Fibroblast of the aortic adventitia (primary cell): ENCODE measurements at places on chromosomes 7 and 10.

DNA sequence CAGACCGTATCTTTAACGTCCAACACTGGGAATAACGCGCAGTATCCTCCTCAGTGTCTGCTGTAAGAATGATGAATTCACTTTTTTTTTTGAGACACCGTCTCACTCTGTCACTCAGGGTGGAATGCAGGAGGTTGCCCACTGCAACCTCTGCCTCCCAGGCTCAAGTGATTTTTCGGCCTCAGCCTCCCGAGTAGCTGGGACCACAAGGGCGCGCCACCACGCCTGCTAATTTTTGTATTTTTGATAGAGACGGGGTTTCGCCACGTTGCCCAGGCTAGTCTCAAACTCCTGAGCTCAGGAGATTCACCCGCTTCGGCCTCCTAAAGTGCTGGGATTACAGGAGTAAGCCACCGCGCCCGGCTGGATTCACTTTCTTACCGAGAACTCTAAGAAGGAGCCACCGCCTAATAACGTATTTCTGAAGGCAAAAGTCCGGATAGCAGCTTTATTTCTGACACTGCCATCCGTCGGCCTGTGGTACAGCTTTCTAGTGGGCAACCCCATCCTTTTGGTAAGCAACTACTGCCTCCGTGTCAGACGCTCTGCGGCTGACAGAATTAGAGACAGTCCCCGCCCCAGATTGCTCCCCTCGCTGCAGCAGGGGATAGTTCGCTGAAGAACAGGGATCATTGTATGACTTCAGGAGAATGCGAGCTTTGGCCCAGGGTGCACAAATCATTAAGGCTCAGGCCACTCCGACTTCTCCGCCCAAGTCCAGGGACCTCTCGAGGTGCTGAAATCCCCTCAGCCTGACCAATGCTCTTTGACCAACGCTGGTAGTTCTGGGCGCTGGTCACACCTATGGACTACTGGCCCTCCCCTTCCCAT lies 662 bp downstream of the POLR3A start:
- DNase-seq, result peak; percentile 60

DNA sequence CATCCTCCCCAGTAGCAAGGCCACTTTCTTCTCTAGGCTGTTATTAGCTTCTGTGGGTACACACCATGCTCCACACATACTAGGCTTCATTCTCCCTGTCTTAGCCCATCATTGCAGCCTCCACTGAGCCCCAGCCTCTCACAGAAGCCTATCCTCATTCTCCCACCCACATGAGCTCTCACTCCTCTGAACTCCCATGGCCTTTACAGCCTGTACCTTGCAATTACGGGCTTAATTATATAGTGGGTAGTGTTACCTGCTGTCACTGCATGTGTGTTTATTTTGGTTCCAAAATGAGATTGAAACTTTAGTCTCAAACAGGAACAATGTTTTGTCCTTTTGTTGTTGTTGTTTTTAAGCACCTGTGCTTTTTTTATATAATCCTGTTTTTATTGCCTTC lies 460.0 kb downstream of the KCNMA1 start:
- DNase-seq, result no peak

DNA sequence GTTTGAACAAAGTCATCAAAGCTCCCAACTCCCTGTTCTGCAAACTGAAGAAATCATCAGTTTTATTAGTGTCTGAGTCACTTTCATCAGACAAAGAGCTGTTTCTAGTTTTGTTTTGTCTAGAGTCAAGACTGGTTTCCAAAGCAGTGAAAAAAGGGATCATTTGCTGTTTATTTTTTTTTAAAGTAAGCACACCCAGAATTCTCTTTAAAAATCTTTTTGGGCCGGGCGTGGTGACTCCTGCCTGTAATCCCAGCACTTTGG lies 972.0 kb upstream of the CELF2 start:
- no peak for DNase-seq

- no peak for DNase-seq
Observed at GRCh38 chr10:90168244-90168643, 466.9 kb downstream of the KIF20B start.

DNA sequence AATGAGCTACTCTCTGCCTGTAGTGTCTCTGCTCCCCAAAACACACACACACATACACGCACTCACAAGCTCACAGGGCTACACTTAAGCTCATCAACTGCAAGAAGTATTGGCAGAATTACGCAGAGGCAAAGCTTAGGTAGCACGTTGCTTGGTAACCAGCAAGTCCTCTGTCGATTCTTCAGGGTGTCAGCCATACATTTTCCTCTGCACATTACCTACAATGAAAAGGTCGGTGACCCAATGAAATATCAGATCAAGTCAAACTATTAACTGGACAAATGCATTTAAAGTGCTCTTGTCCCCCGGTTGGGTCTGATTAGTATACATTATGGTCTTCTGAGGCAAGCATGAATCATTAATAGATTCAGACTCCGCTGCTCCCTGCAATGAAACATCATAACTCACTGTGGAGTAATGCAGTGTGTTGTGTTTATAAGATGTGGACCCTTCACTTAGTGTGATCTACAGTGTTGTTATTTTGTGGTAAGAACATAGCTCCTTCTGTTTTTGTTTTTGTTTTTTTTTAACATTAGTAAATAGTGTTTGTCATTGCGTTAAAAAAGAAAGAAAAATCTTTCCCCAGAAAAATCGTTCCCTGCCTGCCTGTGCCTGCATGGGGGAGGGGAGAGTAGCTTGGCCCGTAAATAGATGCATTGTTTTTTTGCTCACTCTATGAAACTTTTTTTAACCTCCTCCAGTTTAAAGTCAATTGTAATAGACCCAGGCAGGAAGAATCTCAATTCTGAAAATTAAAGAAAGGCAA lies 325.5 kb downstream of the SFMBT2 start:
- no peak for DNase-seq

DNA sequence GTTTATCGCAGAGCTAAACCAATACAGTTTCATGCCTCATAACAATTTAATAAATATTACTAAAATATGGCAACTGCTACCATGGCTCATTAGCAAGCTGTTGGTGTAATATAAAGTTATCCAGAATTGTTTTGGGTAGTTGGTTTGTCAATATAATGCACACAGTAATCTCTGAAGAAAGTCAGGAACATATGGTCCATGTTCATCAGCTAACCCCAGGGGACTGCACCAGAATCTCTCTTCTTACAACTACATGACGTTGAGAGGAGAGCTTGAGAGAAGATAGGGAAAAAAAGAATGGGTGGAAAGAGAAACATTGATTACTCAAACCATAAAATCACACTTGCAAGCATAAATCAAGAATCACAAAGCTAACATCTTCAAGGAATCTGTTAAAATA lies 333.7 kb downstream of the NRG3 start:
- DNase-seq, result no peak

DNA sequence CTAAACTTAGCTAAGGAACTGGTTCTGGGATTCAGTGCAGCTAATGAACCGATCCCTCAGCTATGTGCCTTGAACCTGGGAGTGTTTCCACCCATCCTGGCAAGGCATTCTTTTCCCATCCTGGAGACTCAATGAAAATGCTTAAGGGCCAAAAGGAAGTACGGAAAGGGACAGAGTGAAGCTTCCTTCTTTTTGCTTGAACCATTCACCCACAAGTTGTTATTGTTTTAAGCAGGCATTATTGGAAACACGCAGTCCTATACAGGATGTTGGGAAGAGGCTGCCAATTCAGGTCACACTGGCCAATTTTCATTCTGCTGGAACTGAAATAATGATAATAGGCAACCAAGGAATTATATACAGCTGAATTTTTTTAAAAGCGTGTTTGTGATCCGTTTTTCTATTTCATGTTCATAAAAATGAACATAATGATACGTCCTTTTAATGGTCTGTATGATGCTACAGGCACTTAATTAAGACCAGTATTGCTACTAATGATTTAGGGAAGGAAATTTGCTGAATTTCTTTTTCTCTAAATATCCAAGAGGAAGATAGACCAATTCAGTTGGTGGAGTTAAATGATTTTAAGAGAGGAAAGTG lies 57.8 kb upstream of the FZD1 start:
- DNase-seq, result no peak

DNA sequence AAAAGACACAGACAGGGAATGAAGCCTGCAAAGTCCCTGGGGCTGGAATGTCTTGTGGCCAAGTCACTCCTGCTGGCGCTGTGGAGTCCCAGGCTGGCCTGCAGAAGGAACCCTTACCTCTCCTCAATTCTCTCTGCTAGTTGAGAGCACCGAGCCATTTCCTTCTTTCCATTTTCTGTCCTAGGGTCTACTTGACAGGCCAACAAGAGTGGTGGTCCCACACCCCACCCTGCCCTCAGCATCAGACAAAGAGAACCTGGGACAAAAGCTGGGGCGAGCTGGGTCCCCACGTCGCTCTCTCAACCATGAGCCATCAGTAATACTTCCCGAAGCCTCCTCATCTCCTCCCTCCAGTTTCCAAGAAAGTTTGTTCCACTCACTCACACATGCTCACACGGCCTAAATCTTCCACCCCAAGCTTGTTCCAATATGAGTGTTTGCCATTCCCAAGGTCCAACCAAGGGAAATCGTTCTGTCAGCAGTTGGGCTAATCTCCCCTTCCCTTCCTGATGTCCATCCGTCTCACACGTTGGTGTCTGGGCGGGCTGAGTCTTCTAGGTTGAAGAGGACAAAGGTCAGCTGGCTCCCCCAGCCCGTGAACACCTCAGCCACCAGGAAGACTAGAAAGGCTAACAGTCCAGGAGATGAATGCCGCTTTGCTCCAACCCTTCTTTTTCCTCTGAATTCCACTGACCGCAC lies 44.3 kb downstream of the CLEC2L start:
- no peak for DNase-seq

DNA sequence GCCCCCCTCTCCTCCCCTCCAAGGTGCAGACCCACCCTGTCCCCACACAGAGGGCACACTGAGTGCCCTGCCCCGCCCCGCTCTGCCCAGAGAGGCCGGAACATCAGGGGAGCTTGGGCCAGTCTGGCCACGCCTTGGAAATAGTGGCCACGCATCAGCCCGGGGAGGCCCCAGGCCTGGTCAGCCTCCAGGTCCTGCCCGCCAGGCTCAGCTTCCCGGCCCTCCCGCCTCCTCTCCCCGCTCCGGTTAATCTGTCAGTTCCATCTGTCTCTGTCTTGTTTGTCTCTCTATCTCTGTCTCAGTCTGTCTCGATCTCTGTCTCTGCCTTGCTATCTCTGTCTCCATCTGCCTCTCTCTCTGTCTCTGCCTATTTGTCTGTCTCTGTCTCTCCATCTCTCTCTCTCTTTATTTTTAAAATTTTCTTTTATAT lies 28.9 kb upstream of the TNRC18 start:
- peak; percentile 35 for DNase-seq

DNA sequence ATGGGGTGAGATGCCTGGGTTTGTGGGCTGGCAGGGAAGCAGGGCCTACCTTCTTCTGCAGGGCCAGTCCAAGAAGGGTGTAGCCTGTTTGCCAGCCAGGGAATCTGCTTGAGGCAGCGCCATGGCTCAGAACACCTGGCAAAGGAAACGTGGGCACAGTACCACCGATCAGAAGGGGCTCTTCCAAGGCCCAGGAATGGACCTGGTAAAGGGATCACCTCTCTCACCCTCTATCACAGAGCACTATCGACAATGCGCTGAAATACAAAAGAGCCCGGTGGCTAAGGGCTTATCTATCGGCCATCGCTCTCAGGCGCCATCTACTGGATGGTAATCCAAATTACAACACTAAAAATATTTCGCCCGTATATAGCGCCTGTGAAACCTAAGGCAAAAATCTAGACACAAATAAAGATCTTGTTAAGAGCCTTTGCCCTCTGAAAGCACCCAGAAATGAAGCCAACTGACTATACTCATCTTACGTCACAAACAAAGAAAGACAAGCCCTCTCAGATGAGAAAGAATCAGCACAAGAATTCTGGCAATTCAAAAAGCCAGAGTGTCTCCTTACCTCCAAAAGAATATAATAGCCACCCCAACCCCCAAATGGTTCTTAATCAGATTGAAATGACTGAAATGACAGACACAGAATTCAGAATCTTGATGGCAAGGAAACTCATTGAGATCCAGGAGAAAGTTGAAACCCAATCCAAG lies 217.8 kb upstream of the HPS1 start:
- DNase-seq, result peak; percentile 31

- no peak for DNase-seq
Observed at GRCh38 chr7:153886506-153887441, 165.4 kb upstream of the DPP6 start.

DNA sequence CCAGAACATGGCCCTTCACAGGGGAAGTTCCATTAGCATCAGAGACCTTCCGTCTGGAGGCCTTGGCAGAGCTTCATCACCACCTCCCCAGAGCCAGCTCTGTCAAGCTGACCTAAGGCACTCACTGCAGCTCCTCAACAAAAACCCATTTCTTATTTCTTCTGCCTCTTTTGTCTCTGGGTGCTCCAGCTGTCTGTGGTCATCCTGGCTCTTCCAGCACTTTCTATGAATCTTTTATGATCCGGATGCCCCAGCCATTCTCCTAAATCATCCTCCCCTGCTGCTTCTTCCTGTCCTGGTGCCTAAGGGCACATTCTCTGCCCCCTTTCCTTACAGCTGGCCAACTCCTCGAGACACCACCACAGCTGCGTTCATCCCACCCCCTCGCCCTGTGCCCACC lies 171.7 kb upstream of the INSYN2A start:
- DNase-seq, result no peak

GRCh38 chr10:103558911-103559310 lies 65.4 kb downstream of the NEURL1 start:
- no peak for DNase-seq

DNA sequence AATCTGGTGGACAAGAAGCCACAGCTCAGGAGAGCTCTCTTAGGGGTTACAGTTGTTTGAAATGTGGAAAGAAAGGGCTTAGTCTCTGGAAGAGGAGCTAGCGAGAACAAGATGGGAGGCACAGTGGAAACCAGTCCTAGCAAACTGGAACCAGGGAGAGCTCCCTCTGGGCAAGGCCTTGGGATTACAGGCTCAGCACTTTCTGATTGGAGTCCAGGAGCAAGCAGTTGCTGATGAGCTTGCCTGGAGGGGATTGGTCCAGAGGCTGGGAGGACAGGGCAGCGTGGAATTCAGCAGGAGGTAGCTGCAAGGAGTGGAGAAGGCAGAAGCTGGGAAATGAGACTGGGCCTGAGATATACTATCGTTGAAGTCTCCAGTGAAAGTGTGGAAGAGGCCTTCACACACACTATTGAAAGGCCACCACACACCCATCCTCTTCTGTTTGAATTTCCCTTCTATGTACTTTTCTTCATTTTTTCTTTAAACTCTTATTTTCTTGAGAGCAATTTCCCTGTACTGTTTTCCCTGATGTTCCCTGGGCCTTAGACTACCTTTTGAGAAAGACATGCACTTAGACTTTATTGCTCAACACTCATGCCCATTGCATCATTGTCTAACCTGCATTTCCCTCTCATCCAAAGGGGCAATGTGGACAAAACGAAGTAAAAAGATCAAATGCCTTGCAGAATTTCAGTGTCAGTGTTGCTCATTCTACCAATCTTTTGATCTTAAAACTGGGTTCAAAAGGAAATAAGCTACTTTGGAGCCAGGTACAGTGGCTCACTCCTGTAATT lies 57.8 kb upstream of the LANCL2 start:
- DNase-seq, result no peak
